ENCODE measurements at places on chromosomes 1 and 21.

GRCh38 chr1:101898137-101898536, 98.6 kb downstream of the OLFM3 start:
- H3K36me3 ChIP-seq: no peaks in the 10 kb centered on the region
- no peak overlapping the region for H3K27ac ChIP-seq
- no peaks in the 10 kb centered on the region for H3K4me1 ChIP-seq
- H3K27me3 ChIP-seq: no peaks in the 10 kb centered on the region
- H3K4me3 ChIP-seq: no peak overlapping the region

DNA sequence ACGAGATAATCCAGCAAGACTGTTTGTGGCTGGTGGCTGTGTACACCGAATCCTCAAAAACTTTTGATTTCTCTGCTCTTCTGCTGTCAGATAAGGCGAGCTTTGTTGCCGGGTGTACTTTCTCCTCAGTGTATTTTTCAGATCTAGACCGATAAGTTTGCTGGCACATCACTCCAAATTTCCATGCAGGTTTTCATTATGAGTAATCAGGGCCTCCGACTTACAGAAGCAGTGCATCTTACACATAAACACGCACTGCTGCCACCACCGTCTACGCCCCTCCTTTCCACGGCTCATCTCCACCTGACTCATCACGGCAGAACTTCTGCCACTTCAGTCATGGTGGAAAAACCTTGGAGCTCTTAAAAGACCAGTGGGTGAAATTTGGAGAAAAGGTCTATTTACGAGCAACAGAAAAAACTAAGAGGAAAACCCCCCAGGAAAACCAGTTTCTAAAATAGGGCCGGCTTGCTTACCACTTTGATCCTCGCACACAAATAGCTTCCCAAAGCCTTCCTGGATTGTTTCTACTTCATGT, 7.7 kb downstream of the ZBTB21 start:
- DNase-seq: peak; percentile 90
- H3K27ac ChIP-seq: peak overlapping the region; percentile 26
- peaks cover 69% of the 10 kb centered on the region for H3K4me1 ChIP-seq
- H3K27me3 ChIP-seq: no peaks in the 10 kb centered on the region

DNA sequence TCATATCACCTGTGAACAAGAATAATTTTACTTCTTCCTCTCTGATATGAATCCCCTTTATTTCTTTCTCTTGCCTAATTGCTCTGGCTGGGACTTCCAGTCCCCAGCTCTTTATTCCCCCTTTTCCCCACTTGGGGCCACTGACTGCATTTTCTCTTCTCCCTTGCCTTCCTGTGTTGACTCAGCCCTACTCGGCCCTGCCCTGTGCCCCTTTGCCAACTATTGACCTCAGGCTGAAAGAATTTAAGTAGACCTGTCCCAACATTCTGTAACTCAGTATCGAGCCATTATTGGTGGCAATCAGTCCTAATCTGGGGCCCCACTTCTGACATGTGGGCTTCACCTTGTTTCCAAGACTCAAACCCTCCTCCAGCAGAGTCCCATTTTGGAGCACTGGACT, 60.6 kb upstream of the STUM start:
- H3K4me1 ChIP-seq: peaks cover 27% of the 10 kb centered on the region
- DNase-seq: no peak
- H3K27ac ChIP-seq: no peak overlapping the region

DNA sequence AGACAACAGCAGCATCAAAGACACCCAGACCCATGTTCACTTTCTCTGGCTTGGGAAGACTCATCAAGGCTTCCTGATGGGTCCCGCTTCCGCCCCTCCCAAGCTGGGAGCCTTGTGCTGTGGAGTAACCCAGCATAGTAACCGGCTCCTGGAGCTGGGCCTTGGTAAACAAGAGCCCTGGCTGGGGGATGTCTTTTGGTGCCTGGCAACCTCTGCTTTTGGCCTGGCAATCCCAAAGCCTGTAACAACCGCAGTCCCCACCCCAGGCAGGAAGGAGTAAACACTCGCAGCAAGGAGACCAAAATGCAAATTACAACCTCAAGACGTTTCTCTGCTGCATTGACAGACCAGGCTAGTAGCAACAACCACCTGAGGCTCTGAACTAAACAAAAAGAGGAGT, 16.9 kb upstream of the THRAP3 start:
- peaks cover 16% of the 10 kb centered on the region for H3K4me1 ChIP-seq
- no peak overlapping the region for H3K4me3 ChIP-seq
- no peaks in the 10 kb centered on the region for H3K36me3 ChIP-seq
- H3K27me3 ChIP-seq: no peaks in the 10 kb centered on the region
- DNase-seq: no peak
- H3K27ac ChIP-seq: no peak overlapping the region

DNA sequence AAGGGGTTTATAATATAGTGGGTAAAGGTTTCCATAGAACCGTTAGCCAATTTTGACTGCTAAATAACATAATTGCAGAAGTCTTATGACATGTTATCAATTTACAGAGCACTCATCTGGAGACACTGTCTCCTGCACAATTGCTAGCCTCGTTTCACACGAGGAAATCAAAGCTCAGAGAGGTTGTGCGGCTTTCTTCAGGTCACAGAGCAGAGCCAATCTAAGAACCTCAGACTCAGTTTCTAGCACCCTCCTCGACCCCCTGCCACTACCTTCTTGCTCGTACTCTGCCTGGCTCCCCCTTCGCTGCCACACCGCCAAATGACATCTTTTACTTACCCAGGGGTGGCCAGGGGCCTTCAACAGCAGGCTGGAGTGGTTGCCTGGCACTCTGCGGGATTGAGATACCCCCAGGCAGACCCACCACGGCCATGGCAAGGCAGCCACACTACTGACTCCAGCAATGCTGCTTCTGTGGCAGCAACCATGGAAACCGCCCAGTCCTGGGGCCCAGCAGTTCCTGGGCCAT, 16.0 kb upstream of the CASZ1 start:
- no peak for DNase-seq
- no peaks in the 10 kb centered on the region for H3K4me1 ChIP-seq

GRCh38 chr1:185441605-185442004, 124.6 kb upstream of the IVNS1ABP start:
- H3K36me3 ChIP-seq: no peaks in the 10 kb centered on the region
- H3K4me1 ChIP-seq: peaks cover 8% of the 10 kb centered on the region
- no peaks in the 10 kb centered on the region for H3K27me3 ChIP-seq
- no peak for DNase-seq
- peak overlapping the region; percentile 85 for H3K27ac ChIP-seq
- no peak overlapping the region for H3K4me3 ChIP-seq

- no peaks in the 10 kb centered on the region for H3K27me3 ChIP-seq
- H3K36me3 ChIP-seq: peaks cover 6% of the 10 kb centered on the region
- peaks cover 65% of the 10 kb centered on the region for H3K4me1 ChIP-seq
- peak; percentile 75 for DNase-seq
- peak within 1 kb of the TSS; percentile 98 for H3K27ac ChIP-seq
Observed at GRCh38 chr1:155173478-155174323, at the start of gene TRIM46. TSS of gene TRIM46 (plus strand) at chr1:155173849. CDS start at chr1:155173967, 118 bp downstream.

DNA sequence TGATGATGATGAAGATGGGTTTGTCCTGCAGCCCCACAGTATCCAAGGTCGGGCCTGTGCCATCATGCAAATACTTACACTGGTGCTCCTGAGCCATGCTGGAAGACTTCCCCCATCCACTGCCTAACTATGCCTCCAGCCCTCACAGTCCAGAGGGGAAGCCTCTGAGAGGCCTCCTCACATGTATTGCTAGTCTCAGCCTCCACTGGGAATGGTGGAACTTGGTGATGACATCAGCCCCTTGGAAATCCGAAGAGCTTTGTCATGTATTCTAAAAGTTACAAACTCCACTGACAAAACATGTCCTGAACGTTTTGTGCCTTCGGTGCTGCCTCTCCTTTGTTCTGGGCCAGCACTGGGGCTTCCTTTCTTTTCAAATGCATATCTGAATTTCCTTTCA, 61.1 kb upstream of the DMRTB1 start:
- H3K4me1 ChIP-seq: no peaks in the 10 kb centered on the region
- H3K27me3 ChIP-seq: peaks cover 6% of the 10 kb centered on the region
- H3K27ac ChIP-seq: no peak overlapping the region
- H3K36me3 ChIP-seq: no peaks in the 10 kb centered on the region
- DNase-seq: no peak

DNA sequence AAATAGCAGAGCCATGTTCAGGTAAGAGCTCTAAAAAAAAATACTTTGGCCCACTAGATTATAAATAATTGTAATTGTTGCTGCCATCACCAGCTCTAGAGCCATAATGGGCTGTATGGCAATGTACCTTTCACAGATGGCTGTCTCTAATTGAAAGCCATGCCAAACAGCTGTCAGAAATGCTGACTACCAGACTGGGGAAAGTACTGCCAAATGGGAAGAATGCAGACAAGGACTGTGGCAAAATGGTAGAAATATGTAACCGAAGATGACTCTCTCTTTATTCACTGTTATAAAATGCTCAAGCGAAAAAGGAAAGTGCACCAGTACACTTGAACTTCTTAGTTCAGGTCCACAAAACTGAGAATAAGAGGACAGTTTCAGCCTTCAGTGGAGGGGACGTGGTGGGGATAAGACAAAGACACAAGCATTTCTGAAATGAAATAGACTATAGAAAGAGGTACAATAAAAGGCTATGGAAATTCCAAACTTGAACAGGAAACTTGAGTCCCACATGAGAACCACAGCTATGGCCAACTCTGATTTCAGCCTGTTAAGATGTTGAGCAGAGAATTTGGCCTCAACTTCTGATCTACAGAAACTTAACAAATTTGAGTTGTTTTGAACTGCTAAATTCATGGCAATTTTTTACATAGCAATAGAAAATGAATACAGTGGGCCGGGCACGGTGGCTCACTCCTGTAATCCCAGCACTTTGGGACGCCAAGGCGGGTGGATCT, 46.5 kb upstream of the LPGAT1 start:
- no peaks in the 10 kb centered on the region for H3K36me3 ChIP-seq
- DNase-seq: no peak
- H3K4me1 ChIP-seq: no peaks in the 10 kb centered on the region
- H3K27ac ChIP-seq: no peak overlapping the region

- no peaks in the 10 kb centered on the region for H3K4me1 ChIP-seq
- H3K27ac ChIP-seq: no peak overlapping the region
- no peaks in the 10 kb centered on the region for H3K27me3 ChIP-seq
- no peak for DNase-seq
- H3K36me3 ChIP-seq: no peaks in the 10 kb centered on the region
Observed at GRCh38 chr1:217048104-217048707, 325.0 kb upstream of the ESRRG start.

DNA sequence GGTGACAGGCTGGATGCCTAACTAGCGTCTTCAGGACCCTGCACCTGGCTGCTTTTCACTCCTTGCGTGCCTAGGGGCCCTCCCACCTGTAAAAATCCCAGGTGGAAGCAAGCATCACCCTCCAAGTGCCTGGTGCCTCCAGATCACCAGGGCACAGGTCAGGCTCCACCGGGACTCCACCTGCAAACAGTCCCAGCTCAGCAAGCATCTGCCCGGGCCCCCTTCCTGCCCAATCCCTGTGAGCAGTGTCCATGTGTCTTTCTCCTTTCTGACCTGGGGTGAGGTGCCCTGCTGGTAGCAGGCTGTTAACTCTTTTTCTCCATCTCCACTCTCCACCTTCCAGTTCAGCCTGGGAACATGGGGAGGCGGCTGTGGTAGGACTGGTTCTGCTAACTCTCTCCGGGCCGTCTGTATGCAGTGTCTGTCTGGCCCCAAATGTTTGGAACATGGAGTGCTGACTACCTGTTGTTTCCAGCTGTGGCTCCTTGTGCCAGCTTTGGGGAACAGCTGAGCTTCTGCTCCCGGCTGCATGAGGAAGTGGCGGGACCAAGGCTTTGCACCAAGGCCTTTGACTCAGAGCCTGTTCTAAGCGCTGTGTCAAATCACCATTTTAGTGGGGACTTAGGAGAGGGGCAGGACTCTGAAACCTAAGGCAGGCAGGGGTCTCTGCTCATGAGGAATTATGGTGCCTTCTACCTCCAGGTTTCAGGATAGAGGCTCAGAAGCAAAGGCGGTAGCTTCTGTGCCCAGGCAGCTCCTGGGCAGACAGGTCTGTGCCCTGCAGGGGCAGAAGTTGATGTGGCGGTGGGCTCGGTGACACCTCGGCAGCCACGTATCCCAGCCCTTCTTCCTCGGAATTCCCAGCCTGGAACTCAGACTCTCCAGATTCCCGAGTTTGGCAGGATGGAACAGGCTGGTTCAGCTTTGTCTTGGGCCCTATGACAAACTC, 5.5 kb downstream of the GPR137B start:
- peaks cover under 1% of the 10 kb centered on the region for H3K36me3 ChIP-seq
- H3K4me3 ChIP-seq: no peak overlapping the region
- no peak overlapping the region for H3K27ac ChIP-seq
- DNase-seq: no peak
- peaks cover 40% of the 10 kb centered on the region for H3K4me1 ChIP-seq

DNA sequence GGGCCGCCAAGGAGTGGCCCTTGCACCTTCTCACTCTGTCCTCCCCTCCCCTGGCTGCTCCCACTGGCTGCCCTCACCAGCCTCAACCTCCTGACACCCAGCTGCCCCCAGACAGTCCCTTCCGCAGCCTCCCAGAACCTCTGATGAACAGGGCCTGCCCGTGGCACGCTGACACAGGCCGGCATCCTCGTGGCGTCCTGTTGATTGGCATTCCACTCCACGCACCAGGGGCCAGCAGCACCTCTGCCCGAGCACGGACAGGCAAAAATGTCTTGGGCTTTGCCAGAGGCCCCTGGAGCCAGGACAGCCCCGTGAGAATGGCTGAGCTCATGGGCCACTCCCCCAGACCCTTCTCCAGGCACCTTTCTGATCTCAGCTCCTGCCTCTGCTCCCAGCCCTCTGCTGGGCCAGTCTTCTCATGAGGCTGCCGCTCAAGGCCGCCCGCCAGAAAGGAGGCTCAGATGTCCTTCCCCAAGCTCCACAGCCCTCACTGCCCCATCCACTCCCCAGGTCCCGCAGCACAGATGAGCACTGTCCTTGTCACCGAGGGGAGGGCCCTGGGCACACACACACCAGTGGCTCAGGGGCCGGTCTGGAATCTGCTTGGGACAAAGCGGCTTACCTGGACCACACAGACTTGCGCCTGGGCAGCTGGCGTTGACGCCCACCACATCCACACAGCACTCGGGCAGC, 15.8 kb upstream of the RNF223 start:
- H3K4me1 ChIP-seq: peaks cover 14% of the 10 kb centered on the region
- H3K4me3 ChIP-seq: no peak overlapping the region
- no peak overlapping the region for H3K27ac ChIP-seq
- no peaks in the 10 kb centered on the region for H3K27me3 ChIP-seq

DNA sequence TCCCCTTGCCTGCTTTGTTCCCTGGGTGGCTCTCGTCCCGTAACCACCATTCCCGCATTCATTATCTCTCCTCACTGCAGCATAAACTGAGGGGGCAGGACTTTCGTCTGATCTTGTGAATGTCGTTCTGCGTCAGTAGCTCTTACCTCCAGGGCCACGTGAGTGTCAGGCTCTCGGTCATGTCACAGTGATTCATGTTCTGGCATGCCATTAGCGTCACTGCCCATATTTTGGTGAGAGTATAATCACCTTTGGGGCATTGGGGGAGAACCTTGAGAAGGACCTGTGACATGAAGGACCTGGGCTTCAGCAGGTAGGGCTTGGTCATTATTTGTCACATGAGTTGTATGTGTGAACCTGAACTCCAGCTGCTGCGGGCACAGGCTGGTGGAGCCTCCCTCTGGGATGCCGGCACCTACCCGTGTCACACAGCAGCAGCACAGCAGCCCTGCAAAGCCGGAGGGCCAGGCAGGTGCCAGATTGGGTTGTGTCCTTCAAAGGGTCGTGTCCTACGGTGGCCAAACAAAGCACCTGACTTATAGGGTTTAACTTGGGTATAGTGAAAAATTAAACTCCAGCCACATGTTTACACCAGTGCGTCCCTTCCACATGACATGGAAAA, 68.5 kb downstream of the BACE2 start:
- H3K4me1 ChIP-seq: peaks cover 6% of the 10 kb centered on the region
- H3K27ac ChIP-seq: no peak overlapping the region
- peaks cover 15% of the 10 kb centered on the region for H3K27me3 ChIP-seq
- H3K36me3 ChIP-seq: no peaks in the 10 kb centered on the region
- H3K4me3 ChIP-seq: no peak overlapping the region

GRCh38 chr1:89739013-89739843, 81.6 kb upstream of the LRRC8D start:
- H3K4me1 ChIP-seq: peaks cover 62% of the 10 kb centered on the region
- no peaks in the 10 kb centered on the region for H3K27me3 ChIP-seq
- peaks cover 2% of the 10 kb centered on the region for H3K36me3 ChIP-seq
- peak overlapping the region; percentile 71 for H3K4me3 ChIP-seq
- peak; percentile 62 for DNase-seq

All from activated T-cell treated with anti-CD3 and anti-CD28 coated beads, Interleukin-2, amount 50 U/mL, for 72 hours (primary cell).